Activated CD4-positive, alpha-beta T cell treated with anti-CD3 and anti-CD28 coated beads, Interleukin-2, amount 50 U/mL, for 1 hour (primary cell): ENCODE measurements at places on chromosomes 4 and X.

DNA sequence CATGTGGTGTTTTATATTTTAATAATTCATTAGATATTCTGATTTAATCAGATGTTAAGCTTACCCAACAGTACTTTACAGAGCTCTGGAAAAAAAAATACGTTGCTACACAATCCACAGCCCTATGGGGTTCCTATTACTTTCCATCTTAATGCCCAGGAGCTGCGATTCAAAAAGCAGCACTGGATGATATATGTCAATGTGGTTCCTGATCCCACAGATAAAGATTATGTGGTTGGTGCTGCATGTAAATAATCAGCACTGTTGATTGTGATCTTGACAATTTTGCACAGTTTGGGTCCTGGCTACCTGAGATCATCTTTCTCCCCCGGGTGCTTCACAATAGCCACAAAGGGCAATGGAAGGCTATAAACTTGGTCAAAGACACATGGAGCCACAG, 72.7 kb upstream of the DCLK2 start:
- DNase-seq = no peak

DNA sequence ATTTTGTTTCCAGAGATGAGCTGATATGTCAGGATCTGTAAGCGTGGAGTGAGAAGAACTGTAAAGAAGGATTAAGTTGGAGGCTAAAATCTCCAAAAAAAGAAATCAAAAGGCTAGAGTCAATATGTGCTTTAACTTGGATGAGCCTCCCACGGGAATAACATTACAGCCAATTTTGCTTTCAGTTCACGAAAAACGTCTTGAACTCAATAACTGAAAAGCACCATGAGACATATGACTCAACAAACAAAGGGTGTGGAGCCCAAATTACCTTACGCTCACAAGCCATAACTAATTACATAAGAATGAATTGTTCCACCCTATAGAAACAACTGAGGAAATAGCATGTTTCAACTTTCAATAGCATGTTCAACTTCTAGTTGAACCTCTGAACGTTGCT, 22.3 kb downstream of the TMPRSS11D start:
- DNase-seq = no peak

- no peak for DNase-seq
Observed at GRCh38 chr4:76892601-76893000, 5.3 kb downstream of the SOWAHB start.

DNA sequence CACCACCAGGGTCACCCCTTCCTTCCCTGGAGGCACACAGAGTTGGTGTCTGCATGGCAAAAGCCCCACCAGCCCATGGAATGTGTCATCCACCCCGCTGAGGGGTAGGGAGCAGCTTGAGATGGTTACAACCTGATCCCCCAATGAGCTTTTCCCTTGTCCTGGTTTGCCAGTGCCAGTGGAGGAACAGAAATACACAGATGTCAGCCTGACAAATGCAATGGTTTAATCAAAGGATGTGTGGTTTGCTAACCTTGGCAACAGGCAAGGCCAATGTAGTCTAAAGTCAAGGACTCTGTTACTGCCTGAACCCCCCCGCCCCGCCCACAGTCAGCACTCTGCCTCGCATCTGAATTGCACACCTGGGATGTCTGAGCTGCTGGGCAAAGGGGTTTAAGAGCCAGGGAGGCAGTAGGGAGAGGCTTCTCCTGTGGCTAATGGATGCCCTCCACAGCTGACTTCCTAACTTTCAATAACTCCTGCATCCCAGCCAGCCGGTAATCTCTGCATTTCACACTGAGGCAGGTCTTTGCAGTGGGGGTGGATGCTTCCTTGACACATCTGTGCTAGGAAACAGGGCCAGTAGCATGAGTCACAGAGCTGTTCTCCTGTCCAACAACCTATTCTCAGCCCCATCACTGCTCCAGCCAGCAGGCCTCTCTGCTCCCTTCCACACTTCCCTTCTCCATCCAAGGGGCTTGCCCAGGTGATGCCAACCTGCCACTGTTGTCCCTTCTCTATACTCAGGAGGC, 137.5 kb downstream of the AMMECR1 start:
- DNase-seq = no peak

- DNase-seq = no peak
Observed at GRCh38 chr4:8334786-8335460, 65.4 kb downstream of the HTRA3 start.

DNA sequence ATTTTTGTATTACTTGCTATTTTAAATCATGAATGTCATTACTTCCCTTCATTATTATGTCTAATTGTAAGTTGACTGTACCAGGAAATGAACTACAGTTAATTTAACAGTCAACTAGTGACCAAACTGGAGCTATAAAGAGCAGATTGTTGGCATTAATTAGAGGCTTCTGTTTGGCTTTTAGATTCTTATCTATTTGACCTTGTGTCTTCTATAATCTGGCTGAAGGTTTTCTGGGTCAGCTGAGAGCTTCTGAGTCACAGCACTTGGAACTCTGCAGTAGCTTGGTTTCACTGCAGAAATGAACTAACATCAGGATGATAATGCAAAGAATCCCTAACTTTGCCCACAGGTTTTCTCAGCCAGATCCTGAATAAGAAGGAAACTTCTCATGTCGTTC, 169.2 kb upstream of the LEF1 start:
- no peak for DNase-seq

DNA sequence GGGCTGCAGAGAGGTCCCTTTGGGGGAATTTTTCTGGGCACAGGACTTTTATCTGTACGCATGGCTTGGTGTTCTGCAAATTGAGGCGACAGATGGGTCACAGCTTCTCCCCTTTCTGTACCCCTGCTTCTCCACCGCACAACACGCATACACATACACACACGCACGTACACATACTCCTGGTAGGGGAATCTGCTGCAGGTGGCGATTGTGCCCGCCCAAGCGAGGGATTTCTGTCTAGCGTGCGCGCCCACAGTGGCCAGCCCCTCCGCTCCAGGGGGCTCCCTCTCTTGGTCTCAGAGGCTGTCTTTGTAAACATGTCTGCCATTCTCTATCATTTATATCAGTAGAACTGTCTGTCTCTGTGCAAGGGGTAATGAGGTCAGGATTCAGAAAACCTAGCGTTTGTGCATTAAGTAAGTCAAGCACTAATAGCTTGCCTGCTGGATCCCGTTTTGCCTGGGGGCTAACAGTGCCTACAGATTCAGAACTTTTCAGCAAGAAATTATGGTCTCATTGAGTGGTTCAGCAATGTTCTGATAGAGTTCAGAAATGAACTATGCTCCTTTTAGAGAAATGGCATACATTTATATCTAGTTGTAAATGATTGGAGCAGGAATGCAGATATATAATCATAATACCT, 2.2 kb downstream of the GRID2 start:
- no peak for DNase-seq

DNA sequence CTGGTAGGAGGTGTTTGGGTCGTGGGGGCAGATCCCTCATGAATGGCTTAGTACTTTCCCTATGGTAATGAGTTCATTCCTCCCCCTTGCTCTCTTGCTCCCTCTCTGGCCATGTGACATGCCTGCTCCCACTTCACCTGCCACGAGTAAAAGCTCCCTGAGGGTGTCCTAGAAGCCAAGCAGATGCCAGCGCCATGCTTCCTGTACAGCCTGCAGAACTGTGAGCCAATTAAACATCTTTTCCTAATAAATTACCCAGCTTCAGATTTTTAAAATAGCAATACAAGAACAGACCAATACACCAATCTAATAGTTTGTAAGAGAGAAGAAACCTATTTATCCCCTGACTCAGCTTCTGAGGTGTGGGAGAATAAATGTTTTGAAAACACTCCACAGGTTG, 60.5 kb downstream of the FGFBP1 start:
- no peak for DNase-seq

DNA sequence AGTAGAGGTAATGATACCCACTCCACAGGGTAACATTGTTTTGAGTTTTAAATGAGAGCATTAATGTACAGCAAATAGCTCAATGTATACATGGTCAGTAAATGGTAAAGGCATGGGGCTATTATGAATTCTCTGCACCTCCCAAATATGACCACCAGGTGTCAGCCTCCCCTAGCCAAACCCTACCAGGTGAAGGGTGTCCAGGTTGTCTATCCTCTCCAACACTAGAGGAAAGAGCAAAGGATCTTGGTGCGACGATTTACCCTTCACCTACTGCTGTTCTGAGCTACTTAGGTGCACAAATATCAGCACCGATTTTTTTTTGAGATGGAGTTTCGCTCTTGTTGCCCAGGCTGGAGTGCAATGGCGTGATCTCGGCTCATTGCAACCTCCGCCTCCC, 26.5 kb upstream of the XIAP start:
- peak; percentile 49 for DNase-seq

DNA sequence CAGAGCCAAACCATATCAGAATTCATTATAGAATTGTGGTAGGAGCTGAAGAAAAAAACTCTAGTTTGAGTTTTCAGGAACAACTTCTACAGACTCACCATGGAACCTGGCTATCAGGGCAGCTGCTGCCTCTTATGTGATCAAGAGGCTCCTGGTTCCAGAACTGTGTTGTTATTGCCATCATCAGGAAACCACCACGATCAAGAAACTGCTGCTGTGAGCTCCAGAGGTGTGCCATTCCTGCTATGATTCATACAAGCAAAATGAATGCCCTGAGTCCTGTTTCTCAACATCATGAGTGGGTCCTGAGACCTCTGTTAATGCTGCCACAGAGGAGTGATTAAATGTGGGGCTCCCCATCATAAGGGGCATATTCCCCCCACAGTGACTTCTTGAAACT, 43.7 kb downstream of the TASL start:
- DNase-seq = no peak

- DNase-seq = no peak
Observed at GRCh38 chr4:182273191-182273935, 30.2 kb downstream of the TENM3 start.

- no peak for DNase-seq
Observed at GRCh38 chr4:108607079-108607815, 13.1 kb upstream of the RPL34 start.

DNA sequence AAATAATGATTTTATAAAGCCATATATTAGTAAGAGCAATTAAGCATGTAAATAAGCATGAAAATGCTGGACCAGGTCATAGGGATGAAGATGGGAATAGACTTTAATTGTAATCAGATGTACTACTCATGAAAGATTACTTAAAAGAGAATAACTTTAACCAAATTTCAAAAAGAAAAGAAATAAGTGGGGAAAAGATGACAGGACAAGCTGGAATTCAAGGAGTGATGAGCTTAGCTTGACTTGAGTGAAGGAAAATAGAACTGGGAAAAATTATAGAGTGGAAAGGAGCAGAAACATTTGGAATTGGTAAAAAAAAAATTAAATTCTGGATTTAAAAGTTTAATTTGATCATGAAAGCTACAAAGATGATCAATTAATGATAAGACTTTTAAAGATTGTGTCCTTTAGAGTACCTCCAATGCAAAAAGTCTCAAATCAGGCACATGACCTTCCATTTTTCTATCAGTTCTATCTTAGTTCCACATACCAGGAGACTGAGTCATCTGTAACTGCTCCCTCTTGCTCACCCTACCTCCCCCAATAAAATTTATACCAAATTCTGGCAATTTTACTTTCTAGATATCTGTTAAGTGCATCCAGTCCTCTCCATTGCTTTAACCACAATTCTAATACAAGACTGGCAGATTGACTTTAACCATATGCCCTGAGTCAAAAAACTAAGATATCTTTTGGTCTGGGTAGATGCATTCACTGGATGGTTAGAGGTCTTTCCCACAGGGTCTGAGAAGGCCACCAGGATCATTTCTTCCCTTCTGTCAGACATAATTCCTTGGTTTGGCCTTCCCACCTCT, 56.4 kb upstream of the SLIT2 start:
- no peak for DNase-seq

DNA sequence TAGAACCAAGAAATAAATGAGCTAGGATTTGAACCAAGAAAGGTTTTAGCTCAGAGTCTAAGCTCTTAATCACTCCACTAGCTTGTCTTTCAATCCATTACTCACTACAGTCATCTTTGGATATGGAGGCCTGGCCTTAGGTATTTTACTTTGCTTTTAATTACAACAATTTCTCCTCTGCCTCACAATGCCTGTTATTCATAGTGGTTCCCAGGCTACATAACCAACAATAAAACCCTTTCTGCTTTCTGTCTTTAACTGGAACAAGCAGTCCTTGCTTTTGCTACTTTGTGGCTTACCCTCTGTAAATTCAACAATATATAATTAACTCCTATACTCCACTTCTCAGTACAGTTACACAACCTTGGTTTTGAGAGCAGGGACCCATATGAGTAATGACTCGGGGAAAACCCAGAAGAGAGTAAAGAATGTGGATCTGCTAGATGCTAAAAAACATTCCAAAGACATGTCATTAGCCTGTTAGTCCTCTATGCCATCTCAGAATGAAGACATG, 94.7 kb upstream of the NAP1L5 start:
- DNase-seq = no peak

- DNase-seq = no peak
Observed at GRCh38 chr4:134610956-134611355, 409.4 kb upstream of the PABPC4L start.

- DNase-seq = peak; percentile 1
Observed at GRCh38 chrX:130994671-130995070, 63.5 kb upstream of the ARHGAP36 start.

GRCh38 chrX:100636321-100636991, at the start of gene TSPAN6:
TSS of gene TSPAN6 (minus strand) at chrX:100636806. CDS start at chrX:100636694, 112 bp downstream.
- peak; percentile 70 for DNase-seq

- DNase-seq = no peak
Observed at GRCh38 chr4:77159806-77160205, 2.8 kb downstream of the CCNG2 start.

- DNase-seq = no peak
Observed at GRCh38 chr4:149595500-149595899, 220.1 kb downstream of the IQCM start.

GRCh38 chr4:56689201-56689969, 8.3 kb upstream of the HOPX start:
- no peak for DNase-seq

- no peak for DNase-seq
Observed at GRCh38 chrX:27890611-27891010, 82.8 kb downstream of the MAGEB10 start.

DNA sequence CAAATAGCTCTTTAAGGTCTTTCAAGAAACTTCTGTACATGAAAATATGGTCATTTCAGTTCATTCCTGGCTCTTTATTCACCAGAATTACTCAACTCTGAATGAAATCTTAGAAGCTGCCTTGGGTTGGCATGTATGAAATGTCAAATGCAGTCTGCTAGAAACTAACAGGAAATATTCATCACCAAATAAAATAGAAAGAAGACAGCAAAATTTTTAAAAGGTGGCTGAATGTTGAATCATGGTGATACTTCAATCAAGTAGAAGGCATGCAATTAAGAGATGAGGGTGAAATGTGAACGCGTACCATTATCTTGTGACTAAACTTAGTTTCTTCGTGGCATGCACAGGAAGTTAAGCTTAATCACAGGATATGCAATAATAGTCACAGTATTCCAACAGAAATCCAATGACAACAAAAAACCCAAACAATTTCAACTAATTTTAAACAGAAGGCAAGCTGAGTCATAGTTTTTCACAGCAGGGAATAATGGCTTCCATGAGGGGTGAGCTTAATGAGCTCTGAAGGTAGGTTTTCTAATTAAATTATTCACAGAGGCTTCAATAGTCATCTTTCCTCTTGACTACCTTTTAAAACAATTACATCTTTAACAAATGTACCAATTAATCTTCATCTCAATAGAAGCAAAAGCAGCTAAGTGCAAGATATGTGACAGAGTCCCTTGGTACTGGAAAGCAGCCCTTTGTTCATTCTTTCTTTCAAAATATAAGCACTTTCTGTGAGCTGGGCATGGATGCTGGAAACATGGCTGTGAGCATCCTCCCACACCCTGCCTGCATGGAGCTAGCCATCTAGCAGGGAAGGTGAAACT, 44.5 kb downstream of the SCFD2 start:
- no peak for DNase-seq

- no peak for DNase-seq
Observed at GRCh38 chrX:118780509-118780908, 43.1 kb upstream of the ZCCHC12 start.
